ENCODE measurements at places on chromosomes 2 and 18. TPM values are rescaled to one million over a fixed set of nuclear protein-coding genes. Genes with fewer than 3 reads are reported as not detected.

- DNase-seq = no peak
- no peaks in the 10 kb centered on the region for H3K27me3 ChIP-seq
- H3K4me1 ChIP-seq = peaks cover 6% of the 10 kb centered on the region
- H3K36me3 ChIP-seq = peaks cover 69% of the 10 kb centered on the region
Measured at GRCh38 chr2:224841910-224842309, 125.7 kb upstream of the CCDC195 start.

Gene ECEL1
- not detected for total RNA-seq

Gene PKP4
- 37.0 TPM for total RNA-seq

Gene ARL6IP6
- 38.5 TPM for total RNA-seq
